ENCODE measurements at places on chromosomes 12 and 14. TPM values are rescaled to one million over a fixed set of nuclear protein-coding genes. Genes with fewer than 3 reads are reported as not detected.

DHRS2 gene
- 0.17 TPM for total RNA-seq

PRR4 gene
- total RNA-seq, result not detected

RIPK3 gene
- total RNA-seq, result 5.9 TPM

DNA sequence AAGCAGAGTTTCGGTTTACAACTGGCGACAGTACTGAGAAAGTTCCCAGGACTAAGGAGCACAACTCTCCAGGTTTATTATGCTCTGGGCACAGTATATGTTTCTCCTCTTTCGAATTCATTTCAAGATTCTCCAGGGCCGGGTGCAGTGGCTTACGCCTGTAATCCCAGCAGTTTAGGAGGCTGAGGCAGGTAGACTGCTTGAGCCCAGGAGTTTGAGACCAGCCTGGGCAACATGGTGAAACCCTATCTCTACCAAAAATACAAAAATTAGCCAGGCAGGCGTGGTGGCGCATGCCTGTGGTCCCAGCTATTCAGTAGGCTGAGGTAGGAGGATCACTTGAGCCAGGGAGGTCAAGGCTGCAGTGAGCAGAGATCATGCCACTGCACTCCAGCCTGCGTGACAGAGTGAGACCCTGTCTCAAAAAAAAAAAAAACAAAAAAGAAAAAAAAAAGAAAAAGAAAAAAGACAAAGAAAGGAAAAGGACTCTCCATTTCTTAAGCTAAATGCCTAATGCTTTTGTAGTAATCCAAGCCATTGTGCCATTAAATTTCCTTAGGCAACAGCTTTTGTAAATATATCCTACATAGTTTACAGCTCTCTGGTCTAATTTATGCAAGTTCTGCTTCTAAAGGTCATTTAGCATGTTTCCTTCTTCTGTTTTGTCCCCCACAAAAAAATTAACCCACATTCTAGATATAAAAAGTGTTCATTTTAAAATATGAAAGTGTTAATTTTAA is 34.8 kb downstream of the ATL1 start:
- no peaks in the 10 kb centered on the region for H3K27me3 ChIP-seq
- H3K4me3 ChIP-seq, result no peak overlapping the region
- H3K4me1 ChIP-seq, result no peaks in the 10 kb centered on the region
- no peak for DNase-seq
- no peak overlapping the region for H3K27ac ChIP-seq

LRRC43 gene
- total RNA-seq, result not detected

- no peaks in the 10 kb centered on the region for H3K27me3 ChIP-seq
- H3K36me3 ChIP-seq, result no peaks in the 10 kb centered on the region
- no peak for DNase-seq
These were observed 73.7 kb downstream of the ANKS1B start for GRCh38 chr12:99911081-99911480.

DNA sequence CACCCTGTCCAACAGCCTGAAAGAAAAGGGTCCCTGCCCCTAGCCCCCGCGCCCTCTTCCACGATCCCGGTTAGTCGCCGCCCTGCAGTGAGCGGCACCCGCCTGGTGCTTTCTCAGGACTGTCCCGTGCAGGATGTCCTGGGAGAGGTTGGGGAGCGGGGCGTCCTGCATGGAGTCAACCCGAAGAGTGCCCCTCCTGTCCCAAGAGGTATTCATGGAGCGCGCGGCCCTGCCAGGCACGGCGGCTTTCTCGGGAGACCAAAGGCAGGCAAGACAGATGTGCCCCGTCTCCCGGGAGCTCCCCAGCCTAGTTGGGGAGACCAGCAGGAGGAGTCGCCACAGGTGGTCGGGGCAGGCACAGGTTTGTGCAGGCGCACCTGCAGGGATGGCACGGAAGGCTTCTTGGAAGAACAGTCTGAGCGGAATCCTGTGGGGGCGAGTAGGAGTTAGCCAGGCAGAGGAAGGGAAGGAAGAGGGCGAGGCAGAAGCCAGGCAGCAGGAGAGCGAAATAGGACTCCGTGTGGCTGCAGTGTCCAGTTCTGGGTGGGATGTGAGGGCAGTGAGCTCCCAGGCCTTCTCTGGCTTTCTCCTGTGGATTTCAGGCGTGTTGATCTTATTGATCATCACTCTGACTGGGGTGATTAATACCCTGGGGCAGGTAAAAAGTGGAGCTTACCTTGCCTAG is 723 bp downstream of the SIVA1 start:
- peaks cover 12% of the 10 kb centered on the region for H3K36me3 ChIP-seq
- peak overlapping the region; percentile 69 for H3K27ac ChIP-seq
- H3K4me3 ChIP-seq, result peak overlapping the region; percentile 91
- no peaks in the 10 kb centered on the region for H3K27me3 ChIP-seq
- H3K4me1 ChIP-seq, result peaks cover 32% of the 10 kb centered on the region

DNA sequence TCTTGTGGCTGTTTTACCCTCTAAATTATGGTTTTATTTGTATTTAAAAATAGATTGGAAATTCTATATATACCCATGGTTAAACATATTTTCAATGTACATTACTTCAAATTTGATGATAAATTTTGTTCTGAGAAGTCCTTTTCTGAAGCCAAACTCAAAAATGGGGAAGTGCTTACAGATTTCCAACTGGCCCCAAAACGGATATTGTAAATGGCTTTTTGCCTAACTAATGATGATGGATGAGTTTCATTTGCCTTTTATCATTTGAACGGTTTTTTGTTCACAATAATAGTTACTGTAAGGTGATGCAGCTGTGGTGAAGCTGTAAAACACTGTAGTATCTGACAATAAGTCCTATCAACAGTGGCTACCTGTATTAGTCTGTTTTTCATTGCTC is 136.9 kb downstream of the FUT8 start:
- no peak overlapping the region for H3K27ac ChIP-seq
- peaks cover 26% of the 10 kb centered on the region for H3K4me1 ChIP-seq
- H3K36me3 ChIP-seq, result no peaks in the 10 kb centered on the region
- H3K4me3 ChIP-seq, result no peak overlapping the region

GRCh38 chr14:52961060-52961639 is 10.3 kb upstream of the FERMT2 start:
- H3K27me3 ChIP-seq, result peaks cover 2% of the 10 kb centered on the region
- no peak overlapping the region for H3K4me3 ChIP-seq
- DNase-seq, result peak; percentile 73
- H3K4me1 ChIP-seq, result peaks cover 6% of the 10 kb centered on the region
- H3K36me3 ChIP-seq, result no peaks in the 10 kb centered on the region

DNA sequence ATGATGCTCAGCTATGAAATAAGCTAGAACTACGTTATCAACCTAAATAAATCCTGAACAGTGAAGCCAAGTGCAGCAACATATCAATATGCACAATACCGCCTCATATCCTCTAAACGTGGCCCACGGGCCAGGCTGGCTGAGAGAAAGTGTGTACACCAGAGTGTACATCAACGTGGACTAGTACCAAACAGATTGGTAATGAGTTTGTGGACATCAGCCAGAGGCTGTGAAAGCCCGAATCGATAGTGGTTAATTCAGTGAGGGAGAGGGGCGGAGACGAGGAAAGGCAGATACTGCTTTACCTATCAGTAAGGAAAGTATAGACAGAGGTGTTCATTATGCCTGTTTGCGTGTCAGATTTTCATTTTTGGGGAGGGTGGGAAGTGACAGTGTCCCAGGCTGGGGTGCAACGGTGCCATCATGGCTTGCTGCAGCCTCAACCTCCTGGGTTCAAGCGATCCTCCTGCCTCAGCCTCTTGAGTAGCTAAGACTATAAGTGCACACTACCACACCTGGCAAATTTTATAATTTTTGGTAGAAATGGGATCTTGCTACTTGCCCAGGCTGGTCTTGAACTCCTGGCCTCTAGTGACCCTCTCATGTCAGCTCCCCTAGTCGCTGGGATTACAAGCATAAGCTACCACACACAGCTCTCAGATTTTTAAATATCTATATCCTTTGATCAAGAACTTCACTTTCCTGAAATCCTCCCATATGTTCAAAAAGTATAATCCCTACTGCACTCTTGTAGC is 50.1 kb downstream of the ANAPC7 start:
- H3K27ac ChIP-seq, result no peak overlapping the region
- peaks cover 2% of the 10 kb centered on the region for H3K27me3 ChIP-seq
- no peak for DNase-seq
- H3K4me3 ChIP-seq, result no peak overlapping the region

Measured in activated naive CD4-positive, alpha-beta T cell treated with anti-CD3 and anti-CD28 coated beads for 36 hours (primary cell).